ENCODE measurements at places on chromosomes 1 and 21.
A peak's percentile ranks its signal among the peaks of the same experiment; 100 is the strongest.

DNA sequence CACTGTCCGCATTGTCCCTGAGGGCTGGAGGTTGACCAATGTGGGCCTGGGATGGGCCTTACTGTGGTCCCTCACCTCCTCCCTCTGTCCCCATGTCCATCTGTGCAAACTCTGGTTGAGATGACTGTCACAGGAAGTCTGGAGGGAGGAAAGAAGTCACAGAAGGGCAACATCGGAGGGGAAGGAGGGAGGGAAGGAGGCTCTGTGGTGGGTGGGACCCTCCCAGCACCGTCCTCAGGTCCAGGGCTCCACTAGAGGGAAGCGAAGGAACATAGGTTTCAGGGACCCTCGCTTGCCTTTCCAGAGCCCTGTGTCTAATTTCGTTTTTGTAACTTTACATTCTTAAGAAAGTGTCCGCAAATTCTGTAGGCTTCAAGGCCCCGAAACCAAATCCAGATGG, 111.3 kb upstream of the SLC44A3 start:
- DNase-seq: no peak

DNA sequence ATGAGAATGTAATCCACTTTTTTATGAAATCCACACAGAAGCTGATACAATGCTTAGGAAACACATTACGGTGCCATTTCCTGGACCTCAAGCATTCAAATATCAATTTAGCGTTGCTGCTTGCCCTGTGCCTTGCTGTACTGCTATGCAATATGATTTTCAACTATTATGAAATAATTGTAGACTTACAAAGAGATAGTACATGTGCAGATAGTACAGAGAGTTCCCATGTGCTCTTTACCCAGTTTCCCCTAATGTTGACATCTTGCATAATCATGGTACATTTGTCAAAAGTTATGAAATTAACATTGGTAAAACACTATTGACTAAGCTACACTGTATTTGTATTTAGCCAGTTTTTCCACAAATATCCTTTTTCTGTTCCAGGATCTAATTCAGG, 37.7 kb upstream of the PTBP2 start:
- no peak for DNase-seq

- no peak for DNase-seq
Observed at GRCh38 chr1:161137881-161138280, 5.4 kb upstream of the DEDD start.

GRCh38 chr1:113940365-113941244, 11.5 kb downstream of the HIPK1 start:
- DNase-seq: peak; percentile 63

DNA sequence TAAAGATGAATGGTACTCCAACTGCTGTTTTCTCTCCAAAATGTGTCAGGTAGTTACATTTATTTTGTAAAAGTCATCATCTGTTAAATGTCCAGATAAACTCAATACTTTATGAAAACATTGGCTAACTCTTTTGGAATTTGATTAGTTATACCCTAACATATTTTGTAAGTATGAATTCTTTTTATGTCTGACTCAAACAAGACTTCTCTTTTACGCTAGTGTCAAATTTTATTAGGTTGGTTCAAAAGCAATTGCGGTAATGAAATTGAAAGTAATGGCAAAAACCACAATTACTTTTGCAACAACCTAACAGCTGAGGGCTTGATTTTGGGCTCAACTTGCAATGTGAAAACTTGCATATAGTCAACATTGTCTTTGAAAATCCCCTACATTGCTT, 41.0 kb upstream of the USP25 start:
- DNase-seq: peak; percentile 4

- DNase-seq: no peak
Observed at GRCh38 chr1:155941845-155942531, 550 bp downstream of the RXFP4 start.

GRCh38 chr1:110476028-110476765, 25.2 kb downstream of the PROK1 start:
- no peak for DNase-seq

- no peak for DNase-seq
Observed at GRCh38 chr1:57713501-57713900, 289.6 kb upstream of the DAB1 start.

GRCh38 chr1:2210084-2210653, 15.6 kb upstream of the FAAP20 start:
- no peak for DNase-seq

- DNase-seq: no peak
Observed at GRCh38 chr1:8870616-8871538, 7.6 kb downstream of the ENO1 start.

Data from activated CD4-positive, alpha-beta T cell treated with anti-CD3 and anti-CD28 coated beads, Interleukin-2, amount 50 U/mL, for 16 hours (primary cell).